HEK293T (cell line): ENCODE measurements at places on chromosomes 4 and X.

- DNase-seq, result no peak
These were observed 476.3 kb downstream of the CCSER1 start for GRCh38 chr4:90603540-90603939.

- DNase-seq, result no peak
These were observed 595.7 kb upstream of the ATOH1 start for GRCh38 chr4:93232883-93233282.

GRCh38 chrX:50721764-50722521 is 92.1 kb downstream of the SHROOM4 start:
- DNase-seq, result no peak

- DNase-seq, result no peak
These were observed 205.4 kb downstream of the SHROOM3 start for GRCh38 chr4:76640353-76640910.

DNA sequence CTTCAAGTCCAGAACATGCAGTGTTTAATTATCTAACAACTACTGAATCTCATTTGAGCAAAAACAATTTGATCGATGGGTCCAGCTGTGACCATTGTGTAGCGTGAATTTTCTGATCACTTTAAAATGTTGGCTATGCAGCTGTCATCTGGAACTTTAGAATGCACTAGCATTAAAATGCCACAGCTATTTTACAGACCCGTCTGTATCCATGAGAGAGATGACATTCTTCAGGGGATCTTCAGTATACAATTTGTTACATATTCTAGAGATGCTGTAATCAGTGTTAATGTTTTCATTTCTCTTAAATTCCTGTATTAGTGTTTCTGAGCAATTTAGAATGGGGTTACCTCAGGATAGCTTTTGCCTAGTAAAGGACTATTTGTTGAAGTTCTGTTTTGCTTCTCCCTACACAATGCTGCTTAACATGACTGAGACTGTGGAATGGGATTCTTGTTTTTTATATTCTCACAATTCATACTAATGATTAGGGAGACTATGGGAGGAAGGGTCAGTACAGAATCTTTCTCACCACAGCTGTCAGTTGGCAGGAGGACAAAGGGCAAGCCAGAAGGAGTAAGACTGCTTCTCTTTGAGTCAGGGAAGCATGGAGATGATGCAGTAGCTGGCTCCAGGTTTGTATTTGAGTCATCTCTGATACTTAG is 13.2 kb upstream of the CTSO start:
- DNase-seq, result no peak

DNA sequence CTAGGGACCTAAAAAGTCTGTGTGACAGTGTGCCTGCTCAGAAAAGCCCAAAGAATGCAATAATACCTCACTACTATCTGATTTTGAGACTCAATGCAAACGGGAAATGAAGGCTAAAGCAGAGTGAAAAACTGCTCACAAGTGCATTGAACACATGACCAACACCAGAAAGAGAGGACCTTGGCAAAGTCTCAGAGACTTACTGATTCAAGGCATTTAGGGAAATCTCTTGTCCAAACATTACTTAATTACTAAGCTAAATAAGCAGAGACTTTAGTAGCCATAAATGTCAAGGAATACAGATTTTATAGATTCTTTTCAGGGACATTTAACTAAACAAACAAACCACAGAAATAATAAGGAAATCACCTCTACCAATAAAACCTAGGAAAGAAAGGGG is 916.0 kb downstream of the FSTL5 start:
- peak; percentile 9 for DNase-seq

GRCh38 chr4:119039779-119040178 is 95.9 kb upstream of the MYOZ2 start:
- no peak for DNase-seq

DNA sequence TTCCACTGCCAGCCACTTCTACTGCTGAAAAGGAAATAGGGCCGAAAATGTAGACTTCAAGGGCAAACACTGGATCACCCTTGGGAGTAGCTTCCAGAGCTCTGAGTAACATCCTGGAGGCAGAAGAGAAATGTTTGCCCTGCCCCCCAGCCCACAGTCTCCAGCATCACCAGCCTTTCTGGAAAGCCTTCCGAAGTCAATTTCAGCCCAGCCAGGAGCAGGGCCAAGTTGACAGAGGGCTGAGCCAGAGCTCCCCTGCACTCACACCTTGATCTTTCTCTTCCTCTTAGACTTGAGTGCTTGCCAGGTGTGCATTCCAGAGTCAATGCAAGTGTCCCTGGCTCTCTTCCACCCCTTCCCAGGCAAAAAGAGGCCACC is 35.2 kb downstream of the SLC25A5 start:
- no peak for DNase-seq

- DNase-seq, result no peak
These were observed 20.8 kb downstream of the PPEF2 start for GRCh38 chr4:75881476-75881875.

DNA sequence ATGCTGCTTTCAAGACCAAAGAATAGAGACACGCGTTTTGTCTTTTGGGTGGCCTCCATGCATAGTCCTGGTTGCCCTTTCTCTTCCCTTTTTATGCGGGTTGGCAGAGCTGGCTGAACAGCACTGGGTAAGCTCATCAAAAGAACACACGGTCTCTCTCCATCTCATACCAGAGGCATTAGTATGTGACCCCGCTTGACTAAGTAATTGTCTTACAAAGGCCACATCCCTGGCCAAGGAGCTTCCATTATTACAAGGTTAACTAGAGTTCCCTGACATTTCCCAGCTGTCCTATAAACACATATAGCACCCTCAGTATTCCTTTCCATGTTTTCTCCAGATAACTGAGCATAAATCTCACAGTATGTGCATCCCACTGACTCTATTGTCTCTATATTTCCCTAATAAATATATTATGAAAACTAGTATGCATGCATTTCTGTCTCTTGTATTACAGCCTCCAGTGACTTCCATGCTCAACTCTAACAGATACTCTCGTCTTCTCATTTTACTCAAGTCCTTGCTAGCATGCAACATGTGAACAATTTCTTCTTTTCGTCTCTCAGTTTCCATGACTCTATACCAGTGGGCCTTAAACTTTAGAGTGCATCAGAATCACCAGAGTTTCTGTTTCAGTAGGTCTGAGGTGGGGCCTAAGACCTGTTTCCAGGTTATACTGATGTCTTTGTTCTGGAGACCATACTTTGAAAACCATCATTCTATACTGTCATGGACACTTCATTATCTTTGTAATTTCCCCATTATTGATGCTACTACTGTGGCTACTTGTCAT is 247.7 kb upstream of the ARSJ start:
- DNase-seq, result no peak

GRCh38 chr4:6271701-6272465 is 2.2 kb downstream of the WFS1 start:
- no peak for DNase-seq

DNA sequence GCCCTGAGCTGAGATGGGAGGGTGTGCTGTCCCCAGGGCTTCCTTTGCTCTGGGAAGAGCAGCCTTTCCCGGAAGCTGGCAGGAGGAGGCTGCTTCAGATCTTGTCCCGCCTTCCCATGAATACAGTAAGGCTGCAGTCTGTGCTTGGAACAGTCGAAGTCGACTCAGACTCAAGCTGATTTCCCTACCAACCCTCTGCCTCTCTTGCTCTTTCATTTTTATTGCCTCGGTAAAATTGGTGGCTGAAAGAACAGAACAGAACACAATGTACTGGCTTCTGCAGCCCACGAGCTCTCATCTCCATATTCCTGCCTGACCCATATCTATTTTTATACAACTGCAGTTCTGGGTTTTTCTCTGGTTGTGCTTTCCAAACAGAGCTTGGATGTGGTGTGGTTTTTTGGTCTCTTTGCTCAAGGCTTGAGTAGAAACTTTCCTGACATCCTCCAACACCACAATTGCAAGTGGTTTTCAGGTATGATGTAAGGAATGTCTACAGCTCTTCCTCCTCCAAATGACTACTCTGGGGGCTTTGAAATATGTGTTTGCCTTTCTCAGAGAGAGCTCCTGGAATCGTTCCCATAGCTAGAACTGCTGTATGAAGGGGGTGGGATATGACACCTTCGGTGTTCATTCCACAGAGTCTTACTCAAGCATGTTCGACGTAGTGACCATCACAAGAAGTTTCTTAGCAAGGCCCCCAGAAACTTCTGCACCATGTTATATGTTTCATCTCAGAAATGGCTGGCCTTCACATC is 61.3 kb downstream of the ENPP6 start:
- DNase-seq, result no peak

GRCh38 chr4:96154676-96155075 is 314.8 kb downstream of the PDHA2 start:
- no peak for DNase-seq

GRCh38 chr4:69875576-69875975 is 15.6 kb upstream of the SULT1E1 start:
- DNase-seq, result no peak

GRCh38 chr4:55399581-55399980 is 3.8 kb downstream of the TMEM165 start:
- DNase-seq, result no peak

GRCh38 chr4:1030031-1030430 is 18.6 kb downstream of the FGFRL1 start:
- DNase-seq, result no peak

GRCh38 chrX:118218940-118219339 is 102.3 kb upstream of the KLHL13 start:
- DNase-seq, result no peak

DNA sequence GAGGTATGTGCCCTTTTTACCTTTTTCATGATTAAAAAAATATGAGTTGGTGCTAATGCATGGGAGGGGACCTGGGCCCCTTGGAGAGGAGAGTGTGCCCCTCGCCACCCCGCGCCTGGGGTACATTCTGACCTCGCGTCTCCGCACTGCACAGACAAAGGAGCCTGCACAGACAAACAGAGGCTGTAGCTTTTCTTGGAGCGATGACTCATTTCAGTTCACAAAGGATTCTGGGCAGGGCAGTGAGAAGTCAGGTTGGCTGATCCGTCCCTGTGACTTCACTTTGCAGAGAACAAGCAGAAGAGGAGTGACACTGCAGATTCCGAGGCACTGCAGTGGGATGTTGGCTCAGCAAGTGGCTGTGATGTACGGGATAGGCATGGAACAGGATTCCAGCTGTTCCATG is 82.9 kb downstream of the STOX2 start:
- peak; percentile 28 for DNase-seq

GRCh38 chr4:17356926-17357325 is 155.0 kb downstream of the QDPR start:
- no peak for DNase-seq

- no peak for DNase-seq
These were observed 385.3 kb downstream of the ARHGAP24 start for GRCh38 chr4:85860066-85860740.

DNA sequence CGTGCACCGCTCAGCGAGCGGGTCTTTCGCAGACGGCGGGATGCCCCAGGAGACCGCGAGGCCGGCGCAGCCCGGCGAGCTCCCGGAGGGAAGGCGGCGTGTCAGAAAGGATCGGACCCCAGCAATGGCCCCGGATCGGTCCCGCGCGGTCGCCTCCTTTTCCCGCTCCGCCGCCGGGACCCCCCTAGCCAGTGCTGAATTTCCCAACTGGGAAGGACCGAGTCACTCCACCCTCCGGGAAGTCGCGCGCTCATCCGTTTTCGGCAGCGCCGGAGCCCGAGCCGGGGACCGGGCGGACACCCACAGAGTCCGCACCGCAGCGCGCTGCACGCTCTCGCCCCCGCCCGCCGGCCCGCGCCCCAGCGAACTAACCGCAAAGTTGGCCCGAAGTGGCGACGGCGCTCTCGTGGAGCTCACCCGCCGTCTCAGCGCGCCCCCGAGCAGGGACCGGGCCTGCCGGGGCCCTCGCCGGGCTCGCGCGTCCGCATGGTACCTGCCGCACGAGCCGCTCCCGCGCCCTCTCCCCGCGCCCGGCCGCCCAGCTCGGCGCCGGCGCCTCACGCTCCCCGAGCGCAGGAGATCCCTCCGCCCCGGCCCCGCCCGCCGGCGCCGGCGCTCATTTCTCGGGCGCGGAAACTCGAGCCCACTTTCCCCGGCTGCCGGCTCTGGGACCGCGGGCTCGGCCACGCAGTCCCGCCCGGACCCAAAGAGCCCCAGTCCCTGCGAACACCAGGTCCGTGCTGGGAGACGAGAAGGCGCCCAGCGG is at the start of gene FAT1:
Gene FAT1, minus strand, starts transcription at position 565 of the 766 bp plus-strand sequence. CDS start 14,029 bp downstream, outside the sequence.
- peak; percentile 50 for DNase-seq

GRCh38 chrX:19589105-19589504 is 73.8 kb upstream of the MAP3K15 start:
- DNase-seq, result no peak

DNA sequence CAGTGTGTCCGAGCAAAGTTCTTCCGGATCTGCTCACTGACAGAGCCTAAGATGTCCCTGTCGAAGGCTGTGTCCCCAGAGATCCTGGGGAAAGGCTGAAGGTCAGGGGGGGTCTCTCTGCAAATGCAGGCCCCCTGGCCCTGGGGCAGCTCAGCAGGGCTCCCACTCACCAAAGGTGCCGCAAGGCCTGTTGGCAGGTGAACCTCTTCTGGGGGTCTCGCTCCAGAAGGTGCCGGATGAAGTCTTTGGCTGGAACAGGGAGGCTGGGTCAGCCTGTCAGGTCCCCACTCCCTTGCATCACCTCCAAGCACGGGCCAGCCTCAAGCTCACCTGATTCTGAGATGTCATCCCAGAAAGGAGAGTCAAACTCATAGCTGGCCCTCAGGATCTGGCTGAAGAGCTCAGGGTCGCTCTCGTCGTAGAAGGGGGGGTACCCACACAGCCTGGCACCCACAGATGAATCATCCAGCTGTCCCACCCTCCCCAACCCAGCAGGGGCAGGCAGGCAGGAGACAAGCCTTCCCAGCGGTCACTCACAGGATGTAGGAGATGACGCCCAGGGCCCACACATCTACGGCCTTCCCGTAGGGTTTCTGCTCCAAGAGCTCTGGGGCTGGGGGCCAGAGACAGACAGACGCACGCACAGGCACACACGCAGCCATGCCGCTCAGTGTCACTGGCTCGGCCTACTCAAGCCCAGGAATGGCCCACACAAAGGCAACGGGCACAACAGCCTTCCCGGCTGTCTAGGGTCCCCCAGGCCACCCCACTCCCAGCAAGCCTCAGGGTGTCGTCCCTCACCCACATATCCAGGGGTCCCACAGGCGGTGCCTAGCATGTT is 2.6 kb downstream of the PNCK start:
- DNase-seq, result no peak

DNA sequence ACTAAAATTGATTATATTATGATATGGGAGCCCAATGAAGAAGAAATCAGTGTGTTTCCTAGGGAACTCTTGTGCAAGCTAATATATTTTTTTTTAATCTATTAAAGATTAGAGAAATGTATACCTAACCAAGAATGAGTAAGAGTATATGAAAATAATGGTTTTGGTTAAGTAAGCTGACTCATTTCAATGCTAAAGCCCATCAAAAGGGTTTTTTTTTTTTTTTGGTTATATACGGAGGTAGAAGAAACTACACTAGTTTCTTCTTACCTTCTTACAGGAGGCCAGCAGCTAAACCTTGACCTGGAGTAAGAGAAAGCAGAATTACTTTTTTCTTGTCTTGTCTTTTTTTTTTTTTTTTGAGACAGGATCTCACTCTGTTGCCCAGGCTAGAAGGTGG is 27.5 kb downstream of the RUFY3 start:
- no peak for DNase-seq

GRCh38 chr4:40502934-40503333 is 126.7 kb downstream of the RBM47 start:
- no peak for DNase-seq
